ENCODE measurements at places on chromosomes 11 and 22. TPM values are rescaled to one million over a fixed set of nuclear protein-coding genes. Genes with fewer than 3 reads are reported as not detected.

Gene MFRP
- 0.39 TPM for total RNA-seq

Gene B4GALNT4
- total RNA-seq, result 5.3 TPM

DNA sequence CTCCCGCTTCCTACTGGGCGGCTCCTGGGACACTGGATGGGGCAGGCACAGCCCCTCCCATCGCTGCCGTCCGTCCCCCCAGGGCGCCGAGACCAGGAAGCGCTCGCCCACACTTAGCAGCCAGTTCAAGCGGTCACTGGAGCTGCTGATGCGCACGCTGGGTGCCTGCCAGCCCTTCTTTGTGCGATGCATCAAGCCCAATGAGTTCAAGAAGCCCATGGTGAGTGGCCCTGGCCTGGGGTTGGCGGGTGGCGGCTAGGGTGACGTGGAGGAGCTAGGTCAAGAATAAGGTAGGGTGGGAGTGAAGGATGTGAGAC is 44.6 kb downstream of the MYO7A start:
- no peak for DNase-seq

Gene NRXN2
- total RNA-seq, result not detected

GRCh38 chr11:84383576-84383975 is 1097.4 kb upstream of the CCDC90B start:
- no peak for DNase-seq

DNA sequence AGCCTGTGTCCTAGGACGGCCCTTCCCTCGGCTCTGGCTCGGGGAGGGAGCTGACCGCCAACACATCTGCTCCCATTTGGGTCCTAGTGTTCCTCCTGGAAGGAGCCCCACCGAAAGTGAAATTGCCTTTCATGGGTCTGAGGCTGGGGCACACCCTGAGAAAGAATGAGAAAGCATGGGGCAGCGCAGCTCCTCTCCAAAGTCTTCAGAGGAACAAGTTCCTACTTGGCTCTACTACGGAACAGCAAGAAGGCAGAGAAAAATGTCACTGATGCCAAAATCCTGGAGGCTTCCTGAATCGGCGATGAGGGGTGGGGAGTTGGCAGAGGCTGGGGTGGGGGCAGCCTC is 41.5 kb upstream of the MYEOV start:
- DNase-seq, result no peak

DNA sequence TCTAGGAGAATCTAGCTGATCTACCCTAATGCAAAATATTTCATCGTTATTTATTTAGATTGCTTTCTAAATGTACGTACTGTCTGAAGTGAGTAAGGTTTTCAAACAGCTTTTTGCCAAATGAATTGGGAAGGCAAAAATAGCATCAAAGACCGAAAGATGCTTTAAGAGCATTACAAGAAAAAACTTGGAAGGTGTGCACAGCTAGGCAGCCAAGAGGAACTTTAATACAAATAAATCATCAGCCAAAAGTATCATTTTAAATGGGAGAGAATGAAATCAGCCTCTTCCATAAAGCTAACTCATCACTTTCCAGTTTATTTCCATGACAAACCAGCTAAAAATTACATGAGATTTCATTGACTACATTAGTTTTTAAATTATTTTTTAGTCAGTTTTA is 30.2 kb upstream of the CFAP300 start:
- DNase-seq, result no peak

GRCh38 chr11:6574816-6575715 is 28.4 kb downstream of the RRP8 start:
- DNase-seq, result no peak

- DNase-seq, result no peak
Observed at GRCh38 chr22:39563571-39564428, 6.8 kb upstream of the CACNA1I start.

Gene TREH
- not detected for total RNA-seq

DNA sequence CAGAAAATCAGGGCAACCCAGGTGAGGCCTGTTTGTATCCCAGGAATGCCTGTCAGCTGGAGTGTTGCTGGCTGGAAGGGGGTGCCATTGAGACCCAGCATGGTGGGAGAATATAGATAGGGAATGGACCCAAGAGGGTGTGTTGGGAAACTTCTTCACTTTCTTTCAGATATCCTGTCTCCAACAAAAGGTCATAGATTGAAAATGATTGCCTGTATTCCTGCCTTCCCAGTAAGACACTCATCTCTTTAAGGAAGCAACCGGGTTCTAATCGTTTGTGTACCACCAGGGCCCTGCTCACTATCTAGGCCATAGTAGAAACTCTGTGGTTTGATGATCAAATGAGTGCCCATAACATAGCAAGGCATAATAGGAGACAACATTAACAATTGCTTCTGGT is at the start of gene OR51I1:
TSS of gene OR51I1 (minus strand) at position 101 of the 400 bp plus-strand sequence. CDS start at position 101, 0 bp downstream.
- no peak for DNase-seq
